ENCODE measurements at places on chromosomes 3 and 15. TPM values are rescaled to one million over a fixed set of nuclear protein-coding genes. Genes with fewer than 3 reads are reported as not detected.

GRCh38 chr15:70016511-70016994 is 81.2 kb downstream of the TLE3 start:
- no peaks in the 10 kb centered on the region for H3K27me3 ChIP-seq
- H3K4me1 ChIP-seq = no peaks in the 10 kb centered on the region
- H3K36me3 ChIP-seq = no peaks in the 10 kb centered on the region
- no peak overlapping the region for H3K27ac ChIP-seq
- H3K4me3 ChIP-seq = no peak overlapping the region

DNA sequence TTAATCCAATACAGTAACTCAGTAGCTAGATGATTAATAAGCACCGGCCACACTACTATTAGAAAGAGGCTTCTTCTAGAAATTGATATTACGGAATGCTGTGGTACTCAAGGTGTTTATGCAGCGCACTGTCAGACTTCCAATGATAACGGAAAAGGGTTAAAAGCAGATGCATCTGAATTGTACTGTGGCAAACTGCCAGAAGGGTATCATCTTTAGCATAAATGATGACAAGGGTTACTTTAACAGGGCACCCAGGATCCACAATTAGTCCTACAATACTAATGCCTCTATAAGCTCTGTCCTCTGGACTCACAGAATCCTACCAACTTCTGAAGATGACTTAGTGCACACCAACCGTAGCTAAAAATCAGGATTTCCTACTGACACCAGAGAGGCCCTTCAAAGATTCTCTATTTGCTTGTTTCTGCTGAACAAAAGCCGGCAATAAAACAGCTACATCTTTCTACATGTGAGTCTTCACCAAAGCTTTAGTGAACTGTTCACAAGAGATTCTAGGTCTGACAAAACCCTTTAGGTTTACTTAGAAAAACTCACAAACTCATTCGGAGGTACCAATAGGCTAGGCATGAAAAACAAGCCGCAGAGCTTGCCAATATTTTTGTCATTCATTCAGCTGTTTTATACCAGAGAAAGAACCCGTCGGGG is 7.1 kb downstream of the SATB1 start:
- H3K27me3 ChIP-seq = no peaks in the 10 kb centered on the region
- H3K4me3 ChIP-seq = no peak overlapping the region
- peaks cover 30% of the 10 kb centered on the region for H3K4me1 ChIP-seq
- no peaks in the 10 kb centered on the region for H3K36me3 ChIP-seq
- DNase-seq = no peak
- no peak overlapping the region for H3K27ac ChIP-seq

GRCh38 chr3:171850320-171850959 is 7.3 kb downstream of the TMEM212 start:
- no peak overlapping the region for H3K4me3 ChIP-seq
- no peak overlapping the region for H3K27ac ChIP-seq
- H3K4me1 ChIP-seq = peaks cover 5% of the 10 kb centered on the region
- H3K36me3 ChIP-seq = no peaks in the 10 kb centered on the region

GRCh38 chr3:63960048-63960711 is 48.0 kb upstream of the SCAANT1 start:
- peak overlapping the region; percentile 33 for H3K4me3 ChIP-seq
- H3K27me3 ChIP-seq = no peaks in the 10 kb centered on the region
- peak overlapping the region; percentile 70 for H3K27ac ChIP-seq

GRCh38 chr15:57102858-57103257 is 184.4 kb downstream of the TCF12 start:
- H3K27me3 ChIP-seq = no peaks in the 10 kb centered on the region
- no peak overlapping the region for H3K27ac ChIP-seq
- H3K4me1 ChIP-seq = no peaks in the 10 kb centered on the region
- no peak for DNase-seq
- no peak overlapping the region for H3K4me3 ChIP-seq

DNA sequence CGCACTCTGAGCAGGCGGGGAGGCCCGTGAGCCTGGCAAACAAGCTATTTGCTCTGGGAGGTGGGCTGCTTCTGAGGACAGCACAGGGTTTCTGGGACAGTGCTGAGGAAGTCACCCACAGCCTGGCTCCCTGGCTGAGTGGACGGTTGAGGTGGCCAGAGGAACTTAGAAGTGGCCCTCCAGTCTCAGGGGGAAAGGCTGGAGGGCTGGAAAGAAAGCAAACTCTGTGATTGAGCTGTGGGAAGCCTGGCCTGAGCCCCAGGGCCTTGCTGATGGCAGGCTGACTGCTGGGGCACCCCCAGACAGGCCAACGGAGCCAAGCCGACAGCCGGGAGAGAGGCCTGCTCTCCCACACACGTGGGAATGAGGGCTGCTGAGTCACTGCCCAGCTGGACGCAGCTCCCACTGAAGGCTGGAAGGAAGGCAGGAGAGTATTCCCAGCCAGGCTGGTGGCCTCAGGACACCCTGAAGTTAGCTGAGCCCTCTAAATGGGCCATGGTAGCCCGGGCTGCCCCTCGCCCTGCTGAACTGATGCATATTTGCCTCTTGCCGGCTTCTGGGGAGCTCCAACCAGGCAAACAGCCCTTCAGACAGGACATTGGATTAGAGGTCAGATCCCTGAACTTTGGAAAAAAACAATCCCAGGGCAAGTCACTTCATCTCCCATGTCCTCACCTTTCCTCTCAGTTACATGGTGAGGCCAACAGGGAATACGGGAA is 98.0 kb upstream of the TLE3 start:
- no peaks in the 10 kb centered on the region for H3K36me3 ChIP-seq
- no peaks in the 10 kb centered on the region for H3K27me3 ChIP-seq
- H3K4me1 ChIP-seq = peaks cover 37% of the 10 kb centered on the region
- DNase-seq = no peak
- H3K27ac ChIP-seq = peak overlapping the region; percentile 64

GRCh38 chr3:2061360-2061759 is 37.3 kb upstream of the CNTN4 start:
- no peak overlapping the region for H3K27ac ChIP-seq
- H3K36me3 ChIP-seq = no peaks in the 10 kb centered on the region
- no peaks in the 10 kb centered on the region for H3K4me1 ChIP-seq
- H3K27me3 ChIP-seq = no peaks in the 10 kb centered on the region
- H3K4me3 ChIP-seq = no peak overlapping the region

GRCh38 chr3:86869566-86869965 is 121.4 kb downstream of the VGLL3 start:
- H3K4me1 ChIP-seq = no peaks in the 10 kb centered on the region
- no peaks in the 10 kb centered on the region for H3K36me3 ChIP-seq
- no peaks in the 10 kb centered on the region for H3K27me3 ChIP-seq
- no peak overlapping the region for H3K27ac ChIP-seq

- H3K27ac ChIP-seq = no peak overlapping the region
- no peaks in the 10 kb centered on the region for H3K36me3 ChIP-seq
- DNase-seq = no peak
- H3K27me3 ChIP-seq = no peaks in the 10 kb centered on the region
- H3K4me1 ChIP-seq = no peaks in the 10 kb centered on the region
- no peak overlapping the region for H3K4me3 ChIP-seq
These were observed 79.5 kb downstream of the CHDH start for GRCh38 chr3:53766706-53767105.

GRCh38 chr3:40995271-40995670 is 204.0 kb upstream of the CTNNB1 start:
- peaks cover 11% of the 10 kb centered on the region for H3K4me1 ChIP-seq
- no peak for DNase-seq
- no peak overlapping the region for H3K27ac ChIP-seq
- no peak overlapping the region for H3K4me3 ChIP-seq
- no peaks in the 10 kb centered on the region for H3K36me3 ChIP-seq
- no peaks in the 10 kb centered on the region for H3K27me3 ChIP-seq

DNA sequence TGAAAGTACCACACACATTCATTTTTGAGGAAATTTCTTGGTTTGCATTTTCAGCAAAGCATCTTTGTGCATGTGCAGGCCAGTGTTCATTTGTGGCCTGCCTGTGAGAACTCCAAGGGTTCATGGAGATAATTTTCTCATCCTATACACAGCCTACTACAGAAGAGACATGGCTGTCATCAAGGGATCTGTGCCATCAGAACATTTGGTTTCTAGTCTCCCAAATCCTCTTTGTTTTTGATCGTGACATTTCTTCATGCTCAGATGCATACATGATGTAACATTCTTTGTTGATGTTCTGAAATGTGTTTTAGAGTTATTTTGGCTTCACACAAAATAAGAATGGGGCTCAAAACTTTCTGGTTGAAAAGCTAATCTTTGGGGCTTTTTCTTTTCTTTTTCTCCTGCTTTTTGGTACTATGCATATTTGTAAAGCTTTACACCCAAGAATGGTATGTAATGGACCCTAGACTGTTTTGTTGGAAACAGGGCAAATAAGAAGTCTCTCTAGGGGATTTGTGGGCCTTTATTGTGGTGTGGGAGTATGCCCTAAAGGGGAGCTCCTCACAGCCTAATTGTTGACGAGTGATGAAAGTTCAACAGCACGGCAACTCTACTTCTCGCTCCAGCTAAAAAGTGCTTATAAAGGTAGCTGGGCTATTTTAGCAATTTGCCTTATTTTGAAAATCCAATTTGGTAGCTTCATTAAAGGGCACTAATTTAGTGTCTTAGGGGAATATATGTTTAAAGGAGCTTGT is 3.2 kb upstream of the ARPP21 start:
- peaks cover 15% of the 10 kb centered on the region for H3K27me3 ChIP-seq
- peaks cover 10% of the 10 kb centered on the region for H3K4me1 ChIP-seq
- no peak overlapping the region for H3K27ac ChIP-seq
- H3K4me3 ChIP-seq = no peak overlapping the region
- no peak for DNase-seq

OXTR gene
- 0.42 TPM for total RNA-seq

PLSCR5 gene
- total RNA-seq = not detected

FBXL22 gene
- 14.4 TPM for total RNA-seq

ST8SIA2 gene
- 0.13 TPM for total RNA-seq

IRAK2 gene
- 2.5 TPM for total RNA-seq

CTNNB1 gene
- 340 TPM for total RNA-seq

RNF168 gene
- total RNA-seq = 23.0 TPM

All from esophagus muscularis mucosa (tissue), 4 donors.